T-cell (primary cell): ENCODE measurements at places on chromosomes 12 and 14.

DNA sequence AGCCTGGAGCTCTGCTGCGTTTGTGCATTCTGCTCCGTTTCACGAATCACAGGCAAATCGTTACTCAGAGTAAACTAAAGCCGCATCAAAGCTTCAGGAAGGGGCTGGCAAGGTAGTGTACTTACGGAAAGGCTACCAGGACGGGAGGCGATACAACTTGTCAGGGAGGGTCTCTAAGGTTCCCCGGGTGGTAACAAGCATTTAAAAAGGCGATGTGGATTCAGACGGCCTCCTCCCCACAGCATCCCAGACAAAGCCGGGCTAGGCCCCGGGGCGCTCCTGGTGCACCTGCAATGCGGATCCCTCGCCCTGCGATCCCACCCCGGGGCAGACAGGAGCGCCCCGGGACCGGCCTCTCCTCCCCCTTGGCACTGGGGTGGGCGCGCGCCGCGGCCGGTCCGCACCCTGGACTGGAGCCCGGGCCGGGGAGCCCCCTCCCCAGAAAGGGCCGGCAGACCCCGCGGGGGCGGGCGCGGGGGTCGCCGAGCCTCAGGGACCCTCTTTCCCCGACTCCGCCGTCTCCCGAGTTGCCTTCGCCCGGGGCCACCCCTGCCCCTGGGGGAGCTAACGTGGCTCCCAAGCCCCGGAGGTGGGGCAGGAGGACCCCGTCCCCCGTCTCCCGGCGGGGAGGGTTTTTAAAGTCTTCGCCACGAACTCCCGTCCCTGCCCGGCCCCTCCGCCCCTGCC is 718 bp downstream of the CCDC92 start:
- H3K27ac ChIP-seq = peak overlapping the region; percentile 16
- no peak for DNase-seq
- H3K36me3 ChIP-seq = peaks cover 4% of the 10 kb centered on the region

DNA sequence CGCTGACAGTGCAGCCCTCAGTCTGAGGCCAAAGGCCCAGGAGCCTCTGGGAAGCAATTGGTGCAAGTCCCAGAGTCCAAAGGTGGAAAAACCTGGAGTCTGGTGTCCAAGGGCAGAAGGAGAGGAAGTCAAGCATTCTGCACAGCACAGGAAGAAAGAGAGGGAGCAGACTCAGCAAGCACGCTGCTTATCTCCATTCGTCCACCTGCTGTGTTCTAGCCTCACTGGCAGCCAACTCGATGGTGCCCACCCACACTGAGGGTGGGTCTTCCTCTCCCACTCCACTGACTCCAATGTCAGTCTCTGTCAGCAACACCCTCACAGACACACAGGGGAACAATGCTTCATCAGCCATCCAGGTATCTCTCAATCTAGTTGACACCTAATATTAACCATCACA is 38.8 kb downstream of the HELB start:
- DNase-seq = no peak
- H3K4me1 ChIP-seq = no peaks in the 10 kb centered on the region
- no peak overlapping the region for H3K27ac ChIP-seq
- H3K36me3 ChIP-seq = peaks cover 65% of the 10 kb centered on the region
- H3K4me3 ChIP-seq = peak overlapping the region; percentile 17
- H3K27me3 ChIP-seq = no peaks in the 10 kb centered on the region

- no peaks in the 10 kb centered on the region for H3K4me1 ChIP-seq
- no peaks in the 10 kb centered on the region for H3K27me3 ChIP-seq
- no peaks in the 10 kb centered on the region for H3K36me3 ChIP-seq
- no peak overlapping the region for H3K4me3 ChIP-seq
Observed at GRCh38 chr12:12511021-12511783, 51.5 kb downstream of the DUSP16 start.

GRCh38 chr14:76810953-76811400 is 1.7 kb downstream of the ANGEL1 start:
- peak overlapping the region; percentile 75 for H3K4me3 ChIP-seq
- no peaks in the 10 kb centered on the region for H3K27me3 ChIP-seq
- peak; percentile 9 for DNase-seq
- H3K27ac ChIP-seq = peak overlapping the region; percentile 58
- H3K36me3 ChIP-seq = no peaks in the 10 kb centered on the region
- H3K4me1 ChIP-seq = peaks cover 26% of the 10 kb centered on the region

GRCh38 chr12:78315028-78315427 is 484.3 kb downstream of the NAV3 start:
- no peaks in the 10 kb centered on the region for H3K27me3 ChIP-seq
- DNase-seq = no peak
- no peak overlapping the region for H3K4me3 ChIP-seq
- H3K4me1 ChIP-seq = no peaks in the 10 kb centered on the region

DNA sequence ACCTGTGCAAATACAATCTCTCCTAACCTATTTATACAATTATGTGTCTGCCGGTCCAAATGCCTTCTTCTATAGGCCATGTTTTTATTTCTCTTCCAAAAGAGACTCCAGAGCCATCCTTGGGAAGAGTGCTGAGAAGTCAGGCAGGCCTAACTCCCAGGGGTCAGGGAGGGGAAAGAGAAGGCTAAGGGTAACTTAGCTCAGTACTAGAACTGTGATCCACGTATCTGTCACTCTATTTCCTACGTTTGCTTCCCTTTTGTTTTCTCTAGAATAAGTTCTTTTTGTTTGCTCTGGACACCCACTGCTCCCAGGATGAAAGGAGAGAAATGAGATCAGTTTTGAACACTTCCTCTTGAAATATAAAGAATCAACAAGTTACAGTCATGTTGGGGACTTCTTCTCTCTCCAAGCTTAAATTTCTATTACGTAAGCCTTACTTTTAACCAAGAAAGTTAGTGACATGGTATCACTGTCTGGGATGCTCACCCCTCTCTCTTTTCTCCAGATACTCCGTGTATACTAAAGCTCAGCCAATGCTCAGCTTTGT is 79.2 kb downstream of the DAD1 start:
- H3K27me3 ChIP-seq = no peaks in the 10 kb centered on the region
- peaks cover 51% of the 10 kb centered on the region for H3K4me1 ChIP-seq
- H3K27ac ChIP-seq = peak overlapping the region; percentile 90
- peak overlapping the region; percentile 33 for H3K4me3 ChIP-seq
- DNase-seq = no peak
